ENCODE measurements at places on chromosomes 2 and 18. TPM values are rescaled to one million over a fixed set of nuclear protein-coding genes. Genes with fewer than 3 reads are reported as not detected.
A peak's percentile ranks its signal among the peaks of the same experiment; 100 is the strongest.

- H3K4me1 ChIP-seq = peaks cover 84% of the 10 kb centered on the region
- H3K36me3 ChIP-seq = peaks cover 28% of the 10 kb centered on the region
- peak overlapping the region; percentile 75 for H3K27ac ChIP-seq
- H3K27me3 ChIP-seq = no peaks in the 10 kb centered on the region
- no peak overlapping the region for H3K4me3 ChIP-seq
- no peak for DNase-seq
These were observed 11.8 kb downstream of the CNOT11 start for GRCh38 chr2:101264360-101264939.

DNA sequence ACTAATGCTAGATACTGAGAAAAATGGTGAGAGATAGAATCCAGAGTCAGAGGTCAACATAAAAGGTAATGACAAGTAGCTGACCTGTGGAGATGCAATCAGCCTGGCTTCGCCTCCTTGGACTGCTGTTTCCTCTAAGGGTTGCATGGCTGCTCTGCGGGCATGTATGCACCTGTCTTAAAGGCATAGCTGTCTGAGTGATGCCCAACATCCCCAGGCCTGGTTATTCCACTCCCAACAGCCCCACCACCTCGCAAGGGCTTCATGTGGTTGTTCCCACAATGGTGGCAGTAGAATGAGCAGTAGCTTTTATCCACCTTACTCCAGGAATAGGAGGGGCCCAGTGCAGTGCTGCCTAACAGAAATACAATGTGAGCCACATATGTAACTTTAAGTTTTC lies 69.7 kb upstream of the ALK start:
- H3K27ac ChIP-seq = no peak overlapping the region
- H3K27me3 ChIP-seq = peaks cover 4% of the 10 kb centered on the region
- no peak for DNase-seq
- no peak overlapping the region for H3K4me3 ChIP-seq
- no peaks in the 10 kb centered on the region for H3K36me3 ChIP-seq
- no peaks in the 10 kb centered on the region for H3K4me1 ChIP-seq

- H3K4me1 ChIP-seq = no peaks in the 10 kb centered on the region
- no peak overlapping the region for H3K27ac ChIP-seq
- no peak for DNase-seq
- no peaks in the 10 kb centered on the region for H3K27me3 ChIP-seq
These were observed 312.0 kb upstream of the ETAA1 start for GRCh38 chr2:67085146-67085545.

GRCh38 chr2:37396890-37397565 lies 52.6 kb downstream of the QPCT start:
- H3K27ac ChIP-seq = no peak overlapping the region
- H3K36me3 ChIP-seq = no peaks in the 10 kb centered on the region
- H3K27me3 ChIP-seq = no peaks in the 10 kb centered on the region

GRCh38 chr18:22683196-22683676 lies 249.9 kb upstream of the RBBP8 start:
- H3K4me1 ChIP-seq = peaks cover 15% of the 10 kb centered on the region
- H3K4me3 ChIP-seq = no peak overlapping the region
- peak; percentile 58 for DNase-seq
- no peaks in the 10 kb centered on the region for H3K36me3 ChIP-seq

DNA sequence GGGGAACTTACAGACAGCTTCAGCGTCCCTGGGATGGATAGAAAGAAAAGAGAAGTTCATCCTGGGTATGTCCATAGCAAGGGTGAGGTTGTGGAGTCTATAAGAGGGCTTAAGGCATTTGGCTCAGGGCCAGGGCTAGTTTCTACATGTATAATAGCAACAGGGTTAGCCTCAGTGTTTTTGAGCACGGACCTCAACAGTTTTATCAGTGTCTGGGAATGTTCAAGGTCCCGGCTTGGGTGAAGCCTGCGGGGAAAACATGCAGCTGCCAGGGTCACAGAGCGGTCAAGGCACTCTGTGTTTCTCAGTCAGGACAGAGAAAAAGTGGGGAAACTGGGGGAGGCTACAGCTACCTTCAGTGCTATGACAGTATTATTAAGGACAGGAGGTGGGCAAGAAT lies 427.7 kb upstream of the HS6ST1 start:
- no peak overlapping the region for H3K4me3 ChIP-seq
- DNase-seq = peak; percentile 21
- no peak overlapping the region for H3K27ac ChIP-seq

GRCh38 chr18:52648201-52648600 lies 308.2 kb downstream of the DCC start:
- H3K27ac ChIP-seq = no peak overlapping the region
- H3K4me1 ChIP-seq = no peaks in the 10 kb centered on the region
- no peaks in the 10 kb centered on the region for H3K27me3 ChIP-seq
- DNase-seq = no peak
- H3K4me3 ChIP-seq = no peak overlapping the region

The CCDC85A gene
- not detected for total RNA-seq

The GALR1 gene
- not detected for total RNA-seq

The MAP3K19 gene
- not detected for total RNA-seq

The CTAGE1 gene
- 0.02 TPM for total RNA-seq

The MAL gene
- total RNA-seq = not detected

The ARHGAP28 gene
- not detected for total RNA-seq

The ABCG5 gene
- total RNA-seq = 5.8 TPM
